Suppressor macrophage (primary cell): ENCODE measurements at places on chromosomes 1 and 21.

DNA sequence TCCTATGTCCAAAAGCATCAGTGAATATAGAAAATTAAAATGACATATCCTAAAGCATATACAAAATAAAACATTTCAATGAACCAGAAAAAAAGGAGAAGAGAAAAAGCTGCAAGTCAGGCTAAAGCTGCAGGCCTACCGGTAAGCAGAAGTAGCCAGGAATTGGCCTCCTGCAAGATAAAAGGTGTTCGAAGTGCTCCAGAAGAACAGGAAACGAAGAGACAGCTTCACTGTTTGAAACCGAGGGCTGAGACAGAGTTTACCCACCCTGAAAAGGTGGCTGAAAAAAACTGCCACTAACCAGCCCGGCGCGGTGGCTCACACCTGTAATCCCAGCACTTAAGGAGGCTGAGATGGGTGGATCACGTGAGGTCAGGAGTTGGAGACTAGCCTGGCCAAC is 37.4 kb downstream of the NSL1 start:
- DNase-seq = no peak

- DNase-seq = no peak
These were observed 33.5 kb downstream of the CSMD2 start for GRCh38 chr1:34131396-34132160.

GRCh38 chr1:59499273-59499942 is 202.5 kb downstream of the FGGY start:
- DNase-seq = no peak

DNA sequence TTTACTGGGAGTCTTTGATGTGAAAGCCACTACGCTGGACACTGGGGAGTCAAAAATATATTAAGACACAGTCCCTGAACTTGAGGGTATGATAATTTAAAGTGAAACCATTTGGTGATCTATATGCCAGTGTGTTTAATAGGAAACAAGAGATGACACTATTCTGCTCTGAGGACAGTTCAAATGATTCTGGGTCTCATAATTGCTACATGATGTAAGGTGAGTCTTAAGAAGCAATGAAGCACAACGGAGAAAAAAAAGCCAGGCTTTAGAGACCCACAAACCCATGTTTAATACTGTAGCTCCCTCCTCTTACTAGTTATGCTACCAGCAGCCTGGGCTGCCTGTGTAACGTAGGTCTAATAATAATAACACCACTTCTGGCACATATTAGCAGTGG is 14.2 kb upstream of the LRRC8D start:
- DNase-seq = no peak

- DNase-seq = no peak
These were observed 13.0 kb downstream of the UBE4B start for GRCh38 chr1:10045480-10046355.
